ENCODE measurements at places on chromosomes 1 and 21. TPM values are rescaled to one million over a fixed set of nuclear protein-coding genes. Genes with fewer than 3 reads are reported as not detected.

DNA sequence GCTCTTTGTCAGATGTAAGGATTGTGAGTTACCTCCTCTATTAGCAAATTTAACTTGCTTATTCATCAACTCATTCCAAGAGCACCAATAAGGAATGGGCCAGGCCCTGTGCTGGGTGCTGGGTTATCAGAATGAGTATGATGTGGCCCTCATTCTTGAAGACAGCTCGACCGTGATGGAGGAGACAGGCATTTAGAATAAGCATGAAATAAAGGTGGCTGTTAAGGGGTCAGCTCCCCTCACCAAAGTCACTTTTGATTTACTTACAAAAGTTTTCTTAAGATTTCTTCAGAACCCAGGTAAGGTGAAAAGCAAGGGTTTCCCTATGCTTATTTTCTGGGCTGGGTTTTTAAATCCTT is 15.3 kb upstream of the PADI1 start:
- DNase-seq, result no peak

- no peak for DNase-seq
These were observed 24.8 kb downstream of the TFAP2E start for GRCh38 chr1:35597870-35598269.

GRCh38 chr1:54807756-54808155 is 6.6 kb upstream of the TTC22 start:
- DNase-seq, result no peak

DNA sequence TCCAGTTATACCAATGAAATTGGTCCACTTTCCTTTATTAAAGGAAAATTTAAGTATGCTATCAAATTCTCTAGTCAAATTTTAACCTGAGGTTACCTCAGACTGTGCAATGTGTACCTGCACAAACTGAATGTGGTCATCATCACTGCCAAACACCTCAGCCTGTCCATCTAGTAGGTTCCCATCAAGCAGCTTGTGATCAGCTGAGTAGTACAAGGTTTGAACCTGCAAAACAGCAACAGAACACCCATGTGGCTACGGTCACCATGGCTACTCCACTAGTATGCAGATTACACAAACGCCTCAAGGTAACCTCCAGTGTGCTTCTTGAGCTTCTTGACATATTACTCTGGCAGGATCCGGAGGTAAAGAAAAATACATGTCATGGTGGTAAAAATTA is 11.6 kb downstream of the IVNS1ABP start:
- DNase-seq, result no peak

- DNase-seq, result no peak
These were observed 37.5 kb upstream of the QSOX1 start for GRCh38 chr1:180116964-180117763.

DNA sequence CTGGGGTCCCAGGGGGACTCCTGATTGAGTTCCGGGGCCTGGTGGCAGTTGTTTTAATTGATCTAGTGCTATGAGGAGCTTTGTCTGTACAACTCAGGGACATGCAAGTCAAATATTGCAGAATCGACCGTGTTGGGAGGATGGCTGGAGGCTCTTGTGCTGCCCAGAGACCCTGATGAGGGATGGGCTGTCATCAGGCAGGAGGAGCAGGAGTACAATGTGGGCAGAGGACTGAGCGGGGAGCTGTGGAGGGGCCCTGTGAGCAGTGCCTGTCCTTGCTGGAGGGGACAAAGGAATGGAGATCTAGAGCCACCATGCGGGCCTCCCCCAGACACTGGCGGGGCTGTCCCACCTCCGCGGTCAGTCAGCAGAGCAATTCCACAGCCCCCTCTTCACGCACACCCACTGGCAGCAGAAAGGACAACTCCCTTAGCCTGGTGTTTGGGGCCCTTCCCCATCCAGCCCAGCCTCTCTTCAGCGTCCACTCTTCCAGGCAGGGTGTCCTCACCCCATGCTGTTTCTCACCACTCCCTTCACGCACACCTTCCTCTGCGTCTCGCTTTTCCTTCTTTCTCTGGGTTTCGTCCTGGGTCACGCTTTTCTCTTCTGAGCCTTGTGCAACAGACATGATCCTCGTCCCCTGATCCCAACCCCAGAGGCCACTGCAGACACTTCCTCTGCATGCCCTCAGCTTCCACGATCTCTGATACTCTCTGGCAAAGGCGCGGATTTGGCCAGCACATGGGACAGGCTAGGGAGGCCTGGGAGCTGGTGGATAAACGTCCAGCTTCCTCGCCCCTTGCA is 122.6 kb downstream of the GRIK3 start:
- DNase-seq, result no peak

DNA sequence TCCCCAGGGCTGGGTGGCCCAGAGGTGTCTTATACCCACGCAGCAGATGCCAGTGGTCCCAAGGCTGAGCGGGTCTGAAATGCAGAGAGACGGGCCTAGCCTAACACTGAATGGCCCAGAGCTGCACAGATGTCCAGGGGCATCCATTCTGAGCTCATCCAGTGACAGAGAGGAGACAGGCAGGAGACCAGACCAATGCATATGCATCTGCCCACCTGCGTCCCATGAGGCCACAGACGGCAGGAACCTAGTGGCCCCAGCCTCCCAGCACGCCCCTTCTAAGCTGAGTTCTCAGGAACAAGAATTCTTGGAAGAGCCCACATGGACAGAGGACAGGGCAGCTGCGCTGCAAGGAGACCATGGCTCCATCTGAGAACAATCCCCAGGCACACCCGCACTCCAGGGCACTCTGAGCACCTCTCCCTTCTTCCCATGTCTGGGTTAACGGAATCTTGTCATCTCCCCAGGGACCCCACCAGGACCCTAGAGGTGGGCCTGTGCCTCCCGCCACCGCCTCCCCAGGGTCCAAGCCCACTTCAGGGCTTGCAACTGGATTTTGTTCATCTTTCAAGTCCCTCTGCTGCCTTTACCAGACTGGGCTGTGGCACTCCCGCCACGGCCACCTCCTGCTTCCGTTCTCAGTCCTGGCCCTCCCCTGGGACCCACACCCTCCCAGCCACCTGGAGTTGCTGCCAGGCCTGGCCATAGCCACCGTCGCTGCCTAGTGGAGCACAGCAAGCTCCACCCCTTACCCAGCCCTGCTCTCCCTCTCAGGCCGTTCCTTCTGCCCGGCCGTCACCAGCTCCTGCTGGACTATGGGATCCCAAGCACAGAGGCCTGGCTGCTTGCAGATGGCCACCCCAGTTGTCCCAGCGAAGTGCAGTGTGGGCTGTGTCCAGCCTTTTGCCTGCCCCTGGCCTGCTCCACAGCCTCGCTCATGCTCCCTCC is 3.3 kb downstream of the WNT3A start:
- no peak for DNase-seq

GRCh38 chr1:228410015-228410414 is 3.4 kb upstream of the TRIM11 start:
- DNase-seq, result no peak

DNA sequence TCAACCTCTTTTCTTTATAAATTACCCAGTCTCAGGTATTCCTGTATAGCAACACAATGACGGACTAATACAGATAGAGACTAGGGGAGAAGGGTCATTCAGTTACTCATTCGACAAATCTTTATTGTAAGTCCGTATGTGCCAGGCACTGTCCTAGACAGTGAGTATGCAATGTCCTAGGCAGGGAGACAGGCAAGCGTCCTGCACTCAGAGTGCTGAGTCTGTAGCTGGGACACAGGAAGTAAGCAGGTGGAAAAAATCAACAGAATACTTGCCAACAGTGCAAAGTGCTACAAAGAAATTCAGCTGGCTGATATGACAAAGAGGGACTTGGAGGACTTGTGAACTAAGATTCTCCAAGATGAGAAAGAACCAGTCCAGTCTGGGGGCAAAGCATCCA is 92.2 kb upstream of the ZBTB40 start:
- DNase-seq, result no peak

DNA sequence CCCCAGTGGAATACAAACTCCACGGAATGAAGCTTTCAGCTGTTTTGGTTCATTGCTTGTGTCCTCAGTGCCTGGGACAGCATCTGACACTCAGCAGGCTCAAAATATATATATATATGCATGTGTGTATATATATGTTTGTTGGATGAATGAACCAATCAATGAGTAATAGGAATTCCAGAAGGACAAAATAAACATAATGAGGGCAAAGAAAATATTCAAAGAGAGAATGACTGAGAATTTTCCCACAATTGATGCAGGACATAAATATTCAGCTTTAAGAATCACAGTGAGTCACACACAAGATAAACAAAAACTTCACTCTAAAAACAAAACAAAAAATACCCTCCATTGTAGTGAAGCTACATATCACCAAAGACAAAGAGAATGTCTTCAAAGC is 64.0 kb downstream of the CHD5 start:
- DNase-seq, result no peak

DNA sequence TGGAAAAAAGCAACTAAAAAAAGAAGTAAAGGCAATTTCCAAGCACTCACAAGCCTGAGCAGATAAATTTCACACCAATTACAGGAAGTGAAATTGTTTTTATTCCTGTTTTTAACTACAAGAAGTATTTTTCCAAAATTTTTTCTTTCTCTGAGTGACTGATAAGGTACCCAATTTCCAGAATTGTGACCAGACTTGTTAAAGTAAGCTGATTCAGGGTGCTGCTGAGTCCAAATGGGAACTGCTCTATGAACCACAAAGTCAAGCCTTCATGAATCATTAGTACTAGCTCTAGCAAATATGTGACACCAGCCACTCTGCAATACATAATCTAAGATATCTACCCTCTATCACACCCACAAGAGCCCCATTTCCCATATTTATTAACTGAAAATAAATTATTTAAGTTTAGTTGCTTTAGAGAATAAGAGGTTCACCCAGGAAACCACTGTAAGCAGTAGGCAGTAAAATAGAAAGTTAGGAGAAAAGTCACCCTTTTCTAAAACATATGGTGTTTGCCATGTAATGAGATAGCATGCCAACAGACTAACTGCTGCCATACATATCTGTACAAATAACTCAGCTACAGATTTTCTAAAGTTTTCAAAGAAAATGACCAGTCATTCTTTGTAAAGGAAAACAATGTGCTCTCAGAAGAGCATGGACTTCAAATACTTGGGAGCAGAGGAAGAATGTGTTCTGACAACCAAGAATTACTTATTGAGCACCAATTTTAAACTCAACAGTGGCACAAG is 43.1 kb upstream of the TNFSF18 start:
- DNase-seq, result no peak

- no peak for DNase-seq
These were observed 110.4 kb downstream of the SYT2 start for GRCh38 chr1:202599669-202600431.

DNA sequence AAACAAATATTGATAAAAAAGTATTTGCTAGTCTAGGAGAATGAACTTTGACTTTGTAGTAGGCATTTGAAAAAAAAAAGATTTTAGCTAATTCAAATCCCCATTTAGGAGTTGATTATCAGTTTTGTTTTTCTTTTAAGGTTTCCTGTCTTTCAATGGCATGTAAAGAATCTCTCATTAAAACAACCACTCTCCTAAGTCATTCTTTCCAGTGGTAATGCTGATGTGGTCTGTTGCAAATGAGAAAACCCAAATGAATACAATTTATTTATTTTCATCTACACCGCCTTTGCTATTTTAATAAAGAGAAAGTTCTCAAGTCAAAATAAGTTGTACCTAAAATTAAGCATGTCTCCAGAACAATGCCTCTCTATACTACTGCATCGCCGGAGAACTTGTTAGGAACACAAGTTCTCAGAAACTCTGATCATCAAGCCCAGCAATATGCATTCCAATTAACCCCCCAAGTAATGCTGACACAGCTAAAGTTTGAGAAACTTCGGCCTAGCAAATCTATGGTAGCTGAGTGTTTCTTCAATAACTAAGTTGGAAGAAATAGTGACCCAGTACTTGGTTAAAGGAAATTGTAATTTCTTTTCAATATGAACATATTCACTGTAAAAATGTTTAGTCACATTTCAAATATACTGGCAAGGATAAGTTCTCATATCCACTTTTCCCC is 255.1 kb downstream of the PTPRC start:
- DNase-seq, result no peak

- no peak for DNase-seq
These were observed 297.5 kb downstream of the HHIPL2 start for GRCh38 chr1:222250376-222250775.

DNA sequence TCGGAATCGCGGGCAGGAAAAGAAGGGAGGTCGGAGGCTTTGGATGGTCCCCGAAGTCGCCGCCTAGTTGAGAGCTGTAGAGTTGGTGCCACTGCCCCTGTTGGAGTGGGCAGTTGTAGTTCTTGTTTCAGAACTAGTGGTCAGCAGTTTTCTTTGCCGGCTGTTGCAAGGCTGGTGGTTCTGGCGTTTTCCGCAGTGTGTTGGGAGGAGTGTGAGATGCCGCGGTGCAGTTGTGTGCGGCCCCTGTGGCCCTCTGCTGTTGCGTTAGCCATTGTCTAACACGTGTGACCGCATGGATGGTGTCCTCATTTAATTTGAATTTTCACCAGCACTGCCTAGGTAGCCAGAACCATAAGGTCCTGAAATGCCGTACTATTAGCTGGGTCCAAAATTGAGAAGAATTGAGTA is 1.4 kb downstream of the ARF1 start:
- no peak for DNase-seq

- no peak for DNase-seq
These were observed 1.0 kb downstream of the KCNK1 start for GRCh38 chr1:233614743-233615521.

DNA sequence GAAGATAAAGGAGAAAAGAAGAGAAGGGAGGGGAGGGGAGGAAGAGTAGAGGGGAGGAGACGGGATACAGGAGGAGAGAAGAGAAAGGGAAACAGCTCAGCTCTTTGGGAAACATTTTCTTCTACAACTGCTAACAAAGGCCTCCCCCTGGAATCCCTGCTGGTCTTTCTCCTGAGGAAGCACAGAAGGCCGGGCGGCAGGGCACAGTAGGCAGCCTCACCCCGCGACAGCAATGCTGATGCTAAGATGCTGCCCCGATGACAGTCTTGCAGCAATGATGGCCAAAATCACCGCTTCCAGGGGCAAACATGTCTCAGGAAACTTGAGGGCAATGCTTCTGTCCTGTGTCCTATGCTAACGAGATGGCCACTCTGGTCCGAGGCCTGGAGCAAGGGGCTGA is 5.2 kb downstream of the KIAA2013 start:
- no peak for DNase-seq

DNA sequence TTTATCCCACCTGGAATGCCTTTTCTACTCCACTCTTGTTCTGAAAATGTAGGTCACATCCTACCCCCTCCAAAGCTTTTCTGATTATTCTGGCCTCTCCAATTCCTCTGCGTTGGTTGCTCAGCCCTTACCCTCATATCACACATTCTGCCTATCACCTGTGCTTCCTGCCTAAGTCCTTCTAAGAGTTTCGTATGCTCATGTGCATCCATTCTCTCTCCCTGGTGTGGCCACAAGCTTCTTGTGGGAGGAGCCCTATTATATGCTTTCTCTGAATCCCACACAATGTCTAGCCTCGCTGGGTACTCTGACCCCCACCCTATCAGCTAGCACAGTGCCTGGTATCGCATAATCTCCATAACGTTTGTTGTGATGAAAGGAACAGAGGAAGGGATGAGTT is 54.2 kb downstream of the CD58 start:
- DNase-seq, result no peak

The HSPG2 gene
- total RNA-seq, result 1.7 TPM

The THEM5 gene
- total RNA-seq, result not detected

The PEA15 gene
- total RNA-seq, result 111 TPM

The PRR9 gene
- not detected for total RNA-seq

The UFC1 gene
- total RNA-seq, result 127 TPM

The MTARC2 gene
- total RNA-seq, result 9.2 TPM

The DISP1 gene
- total RNA-seq, result 5.1 TPM

Data from activated B cell treated with CpG ODN at 0.5 μM for 24 hours (primary cell).